HT-29 (cell line): ENCODE measurements at places on chromosomes 16 and 17. TPM values are rescaled to one million over a fixed set of nuclear protein-coding genes. Genes with fewer than 3 reads are reported as not detected.

- DNase-seq = no peak
Observed at GRCh38 chr16:6019490-6019991, 921.9 kb upstream of the EEF2KMT start.

GRCh38 chr16:6835941-6836340, 496.7 kb upstream of the RBFOX1 start:
- no peak for DNase-seq

DNA sequence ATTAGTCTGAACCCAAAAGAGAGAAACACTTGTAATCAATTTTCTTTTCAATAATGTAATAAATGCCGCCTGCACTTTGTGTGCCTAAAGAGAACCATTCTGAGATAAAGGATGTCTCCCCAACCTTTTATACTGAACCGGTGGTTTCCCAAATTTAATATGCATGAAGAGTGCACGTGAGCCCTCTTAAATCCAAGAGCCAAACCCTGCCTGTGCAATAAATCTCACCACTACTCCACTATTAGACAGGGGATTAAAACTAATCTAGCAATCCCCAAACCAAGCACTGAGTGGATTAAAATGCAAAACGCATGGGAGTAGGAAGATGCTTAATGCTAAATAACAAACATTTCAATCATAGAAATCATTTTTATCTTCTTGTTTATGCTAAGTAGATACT, 351.0 kb upstream of the PSMD7 start:
- no peak for DNase-seq

GRCh38 chr16:24745791-24746190, 16.3 kb downstream of the TNRC6A start:
- DNase-seq = no peak

- DNase-seq = no peak
Observed at GRCh38 chr16:54648575-54648974, 282.1 kb upstream of the IRX5 start.

GRCh38 chr16:48441106-48441505, 55.9 kb upstream of the SIAH1 start:
- no peak for DNase-seq

- no peak for DNase-seq
Observed at GRCh38 chr17:82318772-82319606, 1.6 kb upstream of the CD7 start.

GRCh38 chr16:26344976-26345375, 653.2 kb downstream of the HS3ST4 start:
- DNase-seq = no peak

- no peak for DNase-seq
Observed at GRCh38 chr17:29746669-29747068, 124.0 kb upstream of the CORO6 start.

DNA sequence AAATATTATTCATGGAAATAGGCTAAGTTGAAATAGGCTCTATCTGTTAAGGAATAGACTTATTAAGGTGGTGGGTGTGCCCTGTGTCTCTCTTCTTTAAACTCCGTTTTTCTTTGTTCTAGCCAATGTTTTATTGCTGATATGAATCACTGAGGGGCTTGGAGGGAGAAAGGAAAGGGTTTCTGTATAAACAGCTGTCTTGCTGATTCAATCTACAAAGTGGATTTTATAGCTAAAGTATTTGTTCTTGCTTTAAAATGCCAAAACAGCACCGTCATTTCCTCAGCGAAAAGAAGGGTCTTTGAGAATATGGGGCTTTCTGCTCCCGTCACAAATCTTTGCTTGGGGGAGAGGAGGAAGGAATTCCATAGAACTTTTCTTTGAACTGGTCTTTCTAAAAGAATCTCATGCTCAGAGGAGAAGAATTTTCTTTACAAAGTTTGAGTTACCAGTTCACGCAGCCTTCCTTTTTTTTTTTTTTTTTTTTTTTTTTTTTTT, 39.3 kb downstream of the MSI2 start:
- no peak for DNase-seq

GRCh38 chr17:4087911-4088693, 54.7 kb downstream of the ZZEF1 start:
- no peak for DNase-seq

DNA sequence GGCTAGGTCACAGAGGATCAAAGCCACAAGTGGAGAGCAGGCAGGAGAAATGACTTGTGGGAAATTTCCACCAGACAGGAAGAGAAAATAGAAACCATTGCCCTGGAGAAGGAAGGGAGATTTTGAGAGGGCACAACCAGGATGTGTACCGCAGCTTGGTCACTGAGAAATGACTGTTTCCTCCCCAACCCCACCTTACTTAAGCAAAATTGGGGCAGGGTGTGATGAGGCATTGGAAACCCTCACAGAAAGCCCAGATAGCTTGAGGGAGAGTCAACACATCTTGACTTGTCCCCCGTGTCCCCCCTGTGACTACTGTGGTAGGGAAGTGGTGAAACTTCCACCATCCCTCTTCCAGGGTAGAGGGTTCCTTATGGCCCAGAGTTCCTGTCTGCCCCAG, 113.5 kb upstream of the FAM20A start:
- DNase-seq = no peak

GRCh38 chr17:68207651-68208253, 40.1 kb upstream of the AMZ2 start:
- DNase-seq = no peak

GRCh38 chr16:21159281-21159951, 942 bp downstream of the LDAF1 start:
- peak; percentile 86 for DNase-seq

- DNase-seq = peak; percentile 4
Observed at GRCh38 chr17:4144422-4144747, 1.4 kb downstream of the CYB5D2 start.

DNA sequence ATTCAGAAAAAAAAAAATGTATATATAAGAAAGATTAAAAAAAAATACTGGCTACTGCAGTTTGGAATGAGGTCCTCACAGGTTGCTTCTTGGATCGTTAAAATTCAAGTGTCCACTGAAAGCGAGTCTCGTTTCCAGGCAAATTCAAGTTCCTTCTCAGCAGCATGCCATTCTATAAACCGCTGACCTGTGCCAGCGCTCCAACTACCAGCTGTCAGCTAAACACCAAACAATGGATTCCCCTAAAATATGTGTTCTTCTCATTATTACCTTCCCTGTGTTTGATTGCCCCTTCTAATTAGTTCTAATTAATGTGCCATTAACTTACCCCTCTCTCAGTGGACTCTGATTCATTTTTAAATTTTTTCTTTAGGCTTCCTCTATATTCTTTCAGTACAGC, 92.4 kb downstream of the DNAH9 start:
- DNase-seq = no peak

DNA sequence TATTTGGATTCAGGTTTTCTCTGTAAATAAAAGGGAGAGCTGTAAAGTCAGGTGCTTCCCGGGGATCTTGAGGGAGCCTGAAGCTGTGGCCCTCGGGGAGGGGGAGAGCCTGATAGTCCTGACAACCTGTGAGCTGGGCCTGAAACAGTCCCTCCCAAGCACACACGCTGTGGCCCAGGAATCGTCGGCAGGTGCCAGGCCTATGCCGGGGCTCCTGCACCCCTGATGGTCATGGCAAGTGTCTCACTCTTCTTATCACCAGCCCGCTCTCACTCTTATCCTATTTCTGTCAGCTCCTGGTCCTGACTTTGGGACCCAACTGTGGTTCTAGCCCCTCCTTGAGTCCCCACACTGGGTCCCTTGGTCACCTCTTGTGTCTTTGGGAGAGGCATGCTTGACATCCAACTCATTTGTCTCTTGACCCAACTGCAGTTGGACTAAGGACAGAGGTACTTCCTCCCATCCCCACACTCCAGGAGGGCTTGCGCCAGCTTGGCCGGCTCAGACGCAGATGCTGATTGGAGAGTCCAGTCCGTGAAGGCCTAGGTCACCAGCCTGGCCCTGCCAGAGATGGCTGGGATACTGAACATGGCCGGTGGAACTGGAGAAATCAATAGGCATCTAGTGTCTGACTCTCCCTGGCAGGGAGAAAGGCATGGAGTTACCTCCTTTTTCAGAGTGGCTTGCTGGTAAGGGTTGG, 170.5 kb upstream of the WSCD1 start:
- DNase-seq = no peak

- no peak for DNase-seq
Observed at GRCh38 chr17:6097005-6097279, 26.8 kb downstream of the WSCD1 start.

GRCh38 chr16:56387396-56387795, 37.9 kb downstream of the AMFR start:
- no peak for DNase-seq

GRCh38 chr17:69466905-69467667, 52.6 kb downstream of the MAP2K6 start:
- DNase-seq = no peak

GRCh38 chr17:27512031-27512430, 55.8 kb downstream of the KSR1 start:
- DNase-seq = no peak

DNA sequence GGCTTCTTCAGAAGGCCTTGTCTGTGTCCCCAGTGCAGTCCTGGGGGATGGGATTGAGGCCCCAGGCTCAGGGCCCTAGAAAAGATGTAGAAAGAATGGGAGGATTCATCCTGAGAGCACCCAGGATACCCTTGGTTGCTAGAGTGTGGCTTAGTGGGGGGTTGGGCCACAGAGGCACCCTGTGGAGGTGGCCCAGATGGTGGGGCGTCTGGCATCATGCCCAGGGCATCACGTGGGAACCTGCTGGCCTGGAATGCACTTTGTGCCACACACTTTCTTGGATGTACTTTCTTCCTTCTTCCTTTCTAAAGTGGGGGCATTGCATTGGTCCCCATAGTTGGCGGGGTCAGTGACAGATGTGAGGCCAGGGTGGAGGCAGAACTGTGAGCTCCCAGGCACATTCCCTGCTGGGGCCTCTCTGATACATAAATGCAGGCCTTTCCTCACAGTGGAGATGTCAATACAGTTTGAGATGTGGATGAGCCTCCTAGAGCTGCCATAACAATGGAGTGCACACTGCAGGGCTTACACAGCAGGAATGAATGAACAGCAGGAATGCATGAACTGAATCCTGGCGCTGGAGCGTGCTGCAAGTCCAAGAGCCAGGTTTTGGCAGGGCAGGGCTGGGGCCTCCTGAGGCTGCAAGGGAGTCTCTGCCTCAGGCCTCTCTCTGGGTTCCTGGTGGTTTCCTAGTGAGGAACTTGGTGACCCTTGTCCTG, 43.3 kb downstream of the MGAT5B start:
- no peak for DNase-seq

DNA sequence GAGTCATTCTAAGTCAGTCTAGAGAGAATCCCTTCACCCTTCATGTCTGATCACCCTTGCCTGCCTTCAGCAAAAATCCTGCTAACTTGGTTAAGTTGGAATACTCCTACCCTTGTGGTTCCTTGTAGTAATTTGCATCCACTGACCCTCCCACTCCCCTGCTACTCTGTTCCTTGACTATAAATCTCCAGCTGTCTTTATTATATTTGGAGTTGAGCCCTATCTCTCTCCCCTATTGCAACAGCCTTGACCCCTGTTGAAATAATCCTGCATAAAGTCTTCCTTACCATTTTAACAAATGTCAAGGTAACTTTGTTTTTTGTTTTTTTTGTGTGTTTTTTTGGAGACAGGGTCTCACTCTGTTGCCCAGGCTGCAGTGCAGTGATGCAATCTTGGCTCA, 590.1 kb downstream of the WWOX start:
- DNase-seq = no peak

DNA sequence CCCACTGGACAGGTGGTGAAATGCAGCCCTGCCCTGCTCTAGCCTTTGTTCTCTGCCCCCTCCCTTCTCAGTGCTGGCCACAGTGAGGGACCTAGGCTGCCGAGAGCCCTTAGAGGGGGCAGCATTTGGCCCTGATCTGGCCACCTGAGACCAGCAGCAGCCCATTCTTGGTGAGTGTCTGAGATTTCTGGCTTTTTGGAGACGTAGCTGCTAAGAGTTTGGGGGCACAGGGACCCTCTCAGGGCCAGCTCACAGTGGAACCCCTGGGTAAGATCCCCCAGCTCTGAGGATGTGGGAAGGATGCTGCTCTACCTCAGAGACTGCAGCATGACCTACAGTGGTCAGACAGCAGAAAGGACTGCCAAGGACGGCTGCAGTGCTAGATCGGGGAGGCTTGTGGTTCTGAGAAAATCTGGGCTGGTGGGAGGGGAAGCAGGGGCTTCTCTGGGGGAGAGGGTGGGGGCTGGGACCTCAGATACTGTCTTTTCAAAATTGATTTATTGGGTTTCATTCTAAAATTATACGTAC, 13.3 kb downstream of the GRB7 start:
- no peak for DNase-seq

DNA sequence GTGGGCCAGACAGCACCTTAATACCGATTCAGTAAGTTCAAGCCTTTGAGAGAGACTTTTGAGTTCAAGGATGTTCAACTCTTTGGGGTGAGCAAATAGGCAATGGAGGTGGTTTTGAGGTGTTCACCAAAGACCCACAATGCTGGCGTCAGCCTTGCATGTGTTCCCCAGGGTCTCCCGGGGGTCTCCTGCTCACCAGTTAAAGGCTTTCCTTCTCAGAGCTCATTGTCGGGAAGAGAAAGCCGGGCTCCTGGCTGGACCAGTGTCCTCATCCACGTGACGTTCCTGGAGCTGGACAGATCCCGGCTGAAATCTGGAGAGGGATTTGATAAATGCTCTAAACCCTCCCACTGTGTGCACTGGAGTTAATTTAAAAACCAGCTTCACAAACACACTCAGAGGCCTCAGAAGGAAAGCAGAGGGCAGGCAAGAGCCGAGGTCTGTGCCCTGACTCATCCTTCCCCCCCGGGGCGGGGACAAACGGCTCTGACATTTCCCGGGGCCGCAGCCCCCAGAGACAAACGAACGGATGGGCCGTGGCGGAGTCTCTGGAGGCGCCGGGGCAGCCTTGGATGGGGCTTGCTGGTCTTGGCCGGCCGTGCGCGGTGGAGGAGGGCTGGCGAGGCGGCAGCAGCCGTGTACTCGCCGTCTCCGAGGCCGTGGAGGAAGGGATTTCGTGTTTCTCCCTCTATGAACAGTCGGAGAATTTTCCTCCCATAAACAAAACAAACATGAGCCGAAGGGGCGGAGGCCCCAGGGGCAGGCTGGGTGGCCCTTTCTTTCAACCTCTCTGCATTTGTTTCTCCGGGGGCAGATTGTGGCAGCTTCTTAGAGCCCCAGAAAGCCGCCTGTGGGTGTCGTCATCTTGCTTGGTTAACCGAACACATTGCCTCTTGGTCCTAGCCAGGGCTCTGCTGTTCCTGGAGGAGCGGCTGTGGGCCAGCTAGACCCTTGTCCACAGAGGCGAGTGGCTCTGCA, 94.2 kb downstream of the NTN1 start:
- DNase-seq = no peak

Gene RPRML
- not detected in 2 replicates for total RNA-seq

Gene MYH2
- not detected in 2 replicates for total RNA-seq

Gene FAM20A
- total RNA-seq = not detected in 2 replicates

Gene ATP2A1
- total RNA-seq = 0.83 and 2.6 TPM in 2 replicates

Gene AARSD1
- 35.3 and 54.1 TPM in 2 replicates for total RNA-seq

Gene PRR15L
- total RNA-seq = 54.3 and 59.6 TPM in 2 replicates

Gene DPEP3
- not detected in 2 replicates for total RNA-seq

Gene CCL1
- not detected in 2 replicates for total RNA-seq

Gene CD79B
- not detected in 2 replicates for total RNA-seq
